Kidney (tissue), 22 donors: ENCODE measurements at places on chromosomes 2 and 18.

- DNase-seq, result no peak
Measured at GRCh38 chr18:22627506-22627905, 209.8 kb upstream of the CTAGE1 start.

DNA sequence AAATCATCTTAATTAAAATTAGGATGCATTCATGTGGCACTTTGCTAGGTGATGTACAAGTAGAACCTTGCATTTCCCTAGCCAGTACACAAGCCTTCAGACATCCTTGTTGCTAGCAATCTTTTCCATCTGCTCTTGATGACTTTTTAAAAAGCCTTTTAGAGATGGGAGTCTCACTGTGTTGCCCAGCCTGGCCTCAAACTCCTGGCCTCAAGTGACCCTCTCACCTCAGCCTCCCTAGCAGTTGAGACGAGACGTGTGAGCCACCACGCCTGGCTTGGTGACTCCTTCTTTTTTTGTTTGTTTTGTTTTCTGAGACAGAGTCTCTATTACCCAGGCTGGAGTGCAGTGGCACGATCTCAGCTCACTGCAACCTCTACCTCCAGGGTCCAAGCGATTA, 1.7 kb upstream of the CCDC88A start:
- DNase-seq, result no peak

DNA sequence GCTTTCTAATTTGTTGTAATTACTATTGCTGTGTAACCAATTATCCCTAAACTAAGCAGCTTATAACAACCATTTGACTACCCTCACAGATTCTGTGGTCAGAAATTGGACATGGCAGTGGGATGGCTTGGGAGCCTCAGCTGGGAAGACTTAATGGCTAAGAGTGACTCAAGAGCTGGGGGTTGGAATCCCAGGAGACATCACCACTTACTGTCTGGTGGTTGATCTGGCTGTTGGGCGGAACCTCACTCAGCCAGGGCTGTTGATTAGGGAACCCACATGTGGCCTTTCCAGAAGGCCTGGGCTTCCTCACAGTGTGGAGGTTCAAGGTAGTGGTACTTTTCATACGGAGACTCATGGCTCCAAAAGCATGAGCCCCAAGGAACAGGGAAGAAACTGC, 49.8 kb downstream of the E2F6 start:
- DNase-seq, result no peak

DNA sequence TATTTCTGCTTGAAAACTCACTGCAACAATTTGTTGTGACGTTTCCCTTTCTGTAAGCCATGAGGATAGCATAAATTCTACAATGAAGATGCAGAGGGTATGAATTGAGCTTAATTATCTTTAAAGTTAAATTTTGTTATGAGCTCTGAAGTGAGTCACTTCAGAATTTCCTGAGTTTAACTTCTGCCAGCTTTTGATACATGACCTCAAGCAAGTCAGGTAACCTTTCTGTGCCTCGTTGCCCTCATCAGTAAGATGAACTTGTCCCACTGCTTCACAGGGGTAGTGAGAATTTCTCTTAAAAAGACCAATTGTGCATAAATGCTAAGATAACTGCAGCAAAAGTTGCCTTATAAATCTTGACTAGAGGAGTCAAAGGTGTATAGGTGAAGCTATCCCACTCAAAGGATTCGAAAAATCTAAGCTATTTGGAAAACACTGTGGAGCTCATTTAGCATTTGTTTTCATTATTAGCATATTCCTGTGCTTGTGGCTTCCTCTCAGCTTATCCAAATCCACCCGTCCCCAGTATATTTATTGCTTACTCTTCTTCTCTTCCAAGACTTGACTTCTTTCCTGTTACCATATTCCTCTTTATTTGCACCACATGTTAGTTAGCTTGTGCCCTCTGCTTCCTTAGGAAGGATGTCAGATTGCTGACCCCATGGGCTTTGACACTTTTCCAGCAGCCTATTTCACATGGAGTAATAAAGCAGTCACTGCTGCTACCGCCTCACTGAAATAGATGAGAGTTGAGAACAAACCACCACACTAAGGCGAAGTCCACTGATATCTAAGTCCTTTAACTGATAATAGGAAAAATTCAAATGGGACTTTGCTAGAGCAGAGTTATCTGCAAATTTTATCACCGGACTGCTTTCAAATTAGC, 428.6 kb downstream of the ERBB4 start:
- DNase-seq, result peak; percentile 12

- DNase-seq, result no peak
Measured at GRCh38 chr2:75574106-75574505, 13.4 kb upstream of the EVA1A start.

DNA sequence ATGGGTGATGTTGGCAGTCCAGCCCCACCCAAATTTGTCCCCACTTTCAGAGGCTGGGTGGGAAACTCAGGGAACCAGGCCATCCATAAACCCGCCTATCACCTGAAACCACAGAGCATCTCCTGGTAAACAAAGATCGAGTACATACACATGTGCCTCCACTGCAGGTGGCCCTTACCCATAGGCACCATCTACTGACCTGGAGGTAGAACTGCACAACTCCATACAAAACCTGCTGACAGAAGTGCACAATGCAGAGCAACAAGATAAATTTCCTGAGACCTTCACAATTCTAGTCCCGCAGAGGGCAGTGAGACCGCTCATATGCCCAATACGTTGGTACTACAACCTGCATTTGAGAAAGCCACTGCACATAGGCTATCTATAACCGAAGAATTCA, 856.3 kb downstream of the SUCLG1 start:
- DNase-seq, result no peak

DNA sequence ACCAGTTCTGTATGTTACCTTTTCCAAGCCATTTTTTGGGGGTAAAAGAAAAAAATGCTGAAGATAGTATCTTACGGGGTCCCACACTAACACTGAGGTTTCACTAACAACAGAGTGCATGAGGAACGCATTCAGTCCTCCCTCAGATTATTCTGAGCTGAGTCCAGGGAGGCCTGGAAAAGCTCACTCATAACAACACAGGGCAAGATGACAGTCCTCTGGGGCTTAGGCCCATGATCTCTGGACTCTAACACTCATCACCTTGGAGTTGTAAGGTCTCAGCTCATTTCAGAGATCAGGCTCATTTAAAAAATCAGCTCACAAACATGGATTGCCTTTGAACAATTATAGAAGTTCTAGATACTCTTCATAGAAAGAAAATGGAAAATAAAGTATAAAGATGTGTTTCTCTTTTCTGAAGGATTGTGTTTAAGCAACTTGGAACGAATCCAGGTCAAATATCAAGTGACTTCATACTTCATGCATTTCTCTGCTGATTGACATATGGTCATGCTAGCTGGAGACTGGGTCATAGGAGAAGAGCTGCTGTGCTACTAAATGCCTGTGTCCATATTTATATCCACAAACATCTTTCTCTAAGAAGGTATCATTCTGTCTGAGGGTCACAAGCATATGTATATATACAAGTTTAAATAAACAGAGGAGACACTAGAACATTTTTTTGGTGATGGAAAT, 265.8 kb downstream of the ALK start:
- no peak for DNase-seq

GRCh38 chr2:8594731-8595427, 87.0 kb upstream of the ID2 start:
- DNase-seq, result no peak

DNA sequence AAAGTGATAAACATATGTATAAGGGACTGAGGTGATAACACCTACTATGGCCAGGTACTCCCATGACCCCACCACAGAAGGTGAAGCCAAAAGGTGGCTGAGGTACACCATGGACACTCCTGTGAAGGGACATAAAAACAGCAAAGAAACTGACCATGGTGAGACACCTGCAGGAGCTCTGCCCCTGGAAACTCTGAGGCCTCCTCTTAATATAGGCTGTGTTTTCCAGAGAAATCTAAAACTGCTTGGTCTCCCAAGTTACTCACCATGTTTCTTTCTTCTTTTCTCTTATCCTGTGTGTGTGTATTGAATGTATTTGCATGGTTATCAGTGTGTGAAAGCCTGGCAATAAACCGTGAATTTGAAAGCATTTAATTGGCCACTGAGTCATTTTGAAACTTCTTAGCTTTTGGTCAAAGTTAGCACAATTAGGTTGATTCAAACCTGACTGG, 739.3 kb upstream of the GCFC2 start:
- DNase-seq, result no peak

- no peak for DNase-seq
Measured at GRCh38 chr2:59798687-59799232, 754.7 kb downstream of the BCL11A start.

DNA sequence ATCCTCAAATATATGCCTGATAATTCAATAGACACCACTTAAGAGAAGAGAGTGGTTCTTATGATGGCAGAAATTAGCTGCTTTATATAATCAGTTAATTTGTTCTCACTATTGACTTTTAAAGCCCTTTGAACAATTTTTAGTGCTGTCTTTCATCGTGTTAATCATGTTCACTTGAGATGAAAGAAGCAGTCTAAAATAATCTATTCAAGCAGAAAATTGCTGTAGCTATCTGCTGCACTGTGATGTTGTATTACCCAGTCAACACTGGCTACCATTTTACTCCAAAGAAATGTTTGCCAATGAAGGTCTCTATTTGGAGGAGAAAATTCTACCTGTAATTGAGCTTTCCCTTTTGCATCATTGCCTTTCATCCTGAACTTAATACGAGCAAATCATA, 459.8 kb upstream of the FSIP2 start:
- no peak for DNase-seq

DNA sequence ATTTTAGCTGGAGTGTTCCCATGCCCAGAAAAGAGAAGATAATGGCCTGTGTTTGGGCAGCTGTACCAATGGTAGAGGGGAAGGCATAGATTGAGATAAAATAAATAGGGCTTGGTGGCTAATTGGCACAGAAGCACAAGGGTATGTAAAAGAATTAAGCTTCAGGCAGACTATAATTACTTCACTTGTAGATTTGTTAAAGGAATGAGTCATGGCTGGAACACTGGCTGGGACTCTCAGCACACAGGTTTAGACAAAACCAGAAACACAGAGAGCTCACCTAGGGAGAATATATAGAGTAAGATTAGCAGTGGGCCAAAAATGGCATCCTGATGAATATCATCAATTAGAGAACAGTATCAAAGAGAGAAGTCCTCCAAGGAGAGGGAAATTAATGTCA, 198.3 kb upstream of the FIGN start:
- no peak for DNase-seq

GRCh38 chr2:202038471-202039277, 5.0 kb downstream of the FZD7 start:
- no peak for DNase-seq

GRCh38 chr2:120765678-120766469, 30.2 kb downstream of the GLI2 start:
- DNase-seq, result peak; percentile 96

DNA sequence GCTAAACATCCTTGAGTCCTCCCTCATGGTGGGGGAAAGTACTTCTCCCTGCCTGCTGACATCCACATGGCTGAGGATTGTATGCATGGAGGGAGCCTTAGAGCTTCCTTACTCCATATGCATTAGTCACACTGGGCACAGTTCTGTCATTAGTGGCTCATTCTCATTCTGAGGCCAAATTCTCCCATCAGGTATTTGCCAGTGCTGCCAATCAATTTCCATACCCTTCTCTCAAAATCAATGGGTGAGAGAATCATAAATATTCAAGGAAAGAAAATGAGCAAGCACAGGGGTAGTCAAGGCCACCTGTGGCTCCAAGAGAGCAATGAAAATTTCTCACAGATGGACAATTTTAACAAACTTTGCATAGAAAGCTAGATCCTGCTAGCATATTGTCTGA, 422.6 kb upstream of the SETBP1 start:
- no peak for DNase-seq

GRCh38 chr18:2672872-2673271, 17.3 kb downstream of the SMCHD1 start:
- no peak for DNase-seq

DNA sequence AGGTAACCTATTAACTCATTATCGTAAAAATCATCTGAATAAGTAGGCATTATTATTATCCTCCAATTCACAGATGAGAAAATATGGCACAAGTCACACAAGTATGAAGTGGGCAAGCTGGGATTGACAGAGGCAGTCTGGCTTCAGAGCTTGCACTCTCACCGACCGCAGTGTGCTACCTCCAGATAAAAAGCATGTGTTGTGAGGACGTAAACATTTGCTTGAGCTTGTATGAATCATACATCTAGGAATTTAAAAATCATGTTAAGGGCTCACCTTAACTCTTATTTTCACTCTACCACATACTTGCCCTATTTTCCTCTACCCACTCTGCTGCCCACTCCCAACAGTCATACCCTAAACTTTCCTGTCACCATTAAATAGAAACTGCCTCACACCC, 65.3 kb upstream of the AMMECR1L start:
- DNase-seq, result no peak

DNA sequence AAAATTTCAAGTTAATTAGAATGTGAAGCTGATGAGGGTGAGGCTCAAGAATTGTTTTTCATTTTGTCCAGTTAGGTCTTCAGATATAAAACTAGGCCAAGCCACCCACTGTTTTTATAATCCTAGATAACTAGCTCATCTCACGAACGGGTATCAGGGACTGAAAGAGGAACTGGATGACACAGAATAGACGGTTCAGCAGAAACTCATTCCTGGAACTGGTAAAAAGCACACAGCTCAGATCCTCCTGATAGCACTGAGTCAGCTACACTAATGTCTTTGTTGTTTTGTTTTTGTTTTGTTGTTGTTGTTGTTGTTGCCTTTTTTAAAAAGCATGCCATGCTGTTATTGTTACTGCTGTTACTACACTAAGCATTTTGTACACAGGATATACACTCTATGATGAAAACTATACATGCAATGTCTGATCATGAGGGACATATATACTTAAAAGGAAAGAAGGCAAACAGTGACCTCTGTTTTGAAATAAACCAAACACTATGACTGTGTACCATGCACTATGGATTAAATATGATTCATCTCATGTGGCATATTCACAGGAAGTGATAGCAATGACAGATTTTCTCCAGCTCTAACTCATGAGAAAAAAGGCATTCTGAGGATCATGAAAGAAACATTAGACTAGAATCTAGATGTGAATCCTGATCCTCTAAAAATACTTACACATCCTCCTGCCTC, 437.6 kb downstream of the NCKAP5 start:
- no peak for DNase-seq

GRCh38 chr2:100821255-100821910, 1.4 kb downstream of the NPAS2 start:
- DNase-seq, result peak; percentile 26

GRCh38 chr2:224946895-224947294, 95.4 kb downstream of the DOCK10 start:
- DNase-seq, result no peak
